Activated CD8-positive, alpha-beta T cell treated with anti-CD3 and anti-CD28 coated beads for 36 hours (primary cell): ENCODE measurements at places on chromosomes 13 and 19. TPM values are rescaled to one million over a fixed set of nuclear protein-coding genes. Genes with fewer than 3 reads are reported as not detected.

DNA sequence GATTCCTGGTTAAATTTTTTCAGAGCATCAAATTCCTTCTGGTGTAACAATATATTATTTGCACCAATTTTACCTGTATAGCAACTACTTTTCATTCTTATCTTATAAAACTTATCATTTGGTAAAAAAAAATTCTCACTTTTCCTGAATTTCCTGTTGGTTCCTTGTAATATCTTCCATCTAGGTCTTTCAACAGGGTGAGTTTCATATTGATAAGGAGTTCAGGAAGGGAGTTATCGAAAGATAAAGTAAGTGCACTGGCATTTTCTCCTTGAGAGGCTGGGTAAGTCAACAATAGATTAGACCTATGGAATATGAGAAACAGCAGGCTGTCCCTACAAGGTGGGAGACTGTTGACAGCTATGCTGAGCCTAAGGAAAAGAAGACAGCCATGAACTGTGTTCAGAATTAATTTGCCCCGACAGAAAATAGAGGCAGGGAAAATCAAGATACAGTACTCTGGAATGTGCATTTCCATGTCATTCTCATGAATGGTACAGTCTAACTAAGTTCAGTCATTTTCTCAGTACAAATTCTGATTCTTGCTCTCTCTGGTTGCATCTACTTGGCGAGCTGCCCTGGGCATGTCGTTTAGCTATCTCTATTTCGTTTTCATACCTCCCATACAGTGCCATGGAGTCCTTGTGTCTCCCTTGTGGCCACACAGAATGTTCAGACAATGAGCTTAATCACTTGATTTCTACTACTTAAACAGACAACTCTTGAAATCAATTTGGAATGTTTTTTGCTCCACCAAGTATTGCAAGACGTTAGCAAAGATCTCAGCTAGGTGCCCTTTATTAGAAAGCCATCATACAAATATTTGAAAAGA lies 9.9 kb downstream of the IGFL1 start:
- H3K27me3 ChIP-seq = peaks cover 45% of the 10 kb centered on the region
- no peak overlapping the region for H3K4me3 ChIP-seq
- no peaks in the 10 kb centered on the region for H3K36me3 ChIP-seq
- no peaks in the 10 kb centered on the region for H3K4me1 ChIP-seq
- H3K27ac ChIP-seq = no peak overlapping the region

GRCh38 chr13:78540058-78540457 lies 63.3 kb downstream of the POU4F1 start:
- H3K27me3 ChIP-seq = peaks cover 15% of the 10 kb centered on the region
- no peaks in the 10 kb centered on the region for H3K4me1 ChIP-seq
- no peak overlapping the region for H3K4me3 ChIP-seq
- DNase-seq = no peak

GRCh38 chr13:95176611-95177259 lies 124.5 kb downstream of the ABCC4 start:
- peaks cover 57% of the 10 kb centered on the region for H3K36me3 ChIP-seq
- peak overlapping the region; percentile 79 for H3K27ac ChIP-seq
- peaks cover 35% of the 10 kb centered on the region for H3K4me1 ChIP-seq
- no peaks in the 10 kb centered on the region for H3K27me3 ChIP-seq
- H3K4me3 ChIP-seq = no peak overlapping the region

LILRA1 gene
- total RNA-seq = not detected

ATP4A gene
- not detected for total RNA-seq

ZMYM5 gene
- total RNA-seq = 10.1 TPM

TMEM145 gene
- 3.0 TPM for total RNA-seq

KDM4B gene
- total RNA-seq = 46.6 TPM

GRCh38 chr13:44402899-44403445 lies 29.3 kb downstream of the SERP2 start:
- no peak for DNase-seq
- H3K36me3 ChIP-seq = no peaks in the 10 kb centered on the region
- H3K4me3 ChIP-seq = no peak overlapping the region
- H3K27ac ChIP-seq = no peak overlapping the region

- H3K27me3 ChIP-seq = no peaks in the 10 kb centered on the region
- H3K4me3 ChIP-seq = no peak overlapping the region
- no peaks in the 10 kb centered on the region for H3K36me3 ChIP-seq
- DNase-seq = no peak
- H3K4me1 ChIP-seq = no peaks in the 10 kb centered on the region
- H3K27ac ChIP-seq = no peak overlapping the region
Observed at GRCh38 chr13:112248862-112249592, 127.1 kb upstream of the SPACA7 start.

GRCh38 chr19:441213-441836 lies 19.5 kb downstream of the SHC2 start:
- no peak overlapping the region for H3K4me3 ChIP-seq
- no peak overlapping the region for H3K27ac ChIP-seq
- peaks cover 23% of the 10 kb centered on the region for H3K27me3 ChIP-seq
- no peaks in the 10 kb centered on the region for H3K36me3 ChIP-seq
- no peak for DNase-seq
